ENCODE measurements at places on chromosomes 5 and 9. TPM values are rescaled to one million over a fixed set of nuclear protein-coding genes. Genes with fewer than 3 reads are reported as not detected.

The JADE2 gene
- total RNA-seq = 247 TPM

The PCDHGA8 gene
- total RNA-seq = 1.3 TPM

The WDR31 gene
- total RNA-seq = 0.62 TPM

The HAPLN1 gene
- not detected for total RNA-seq

The CKMT2 gene
- not detected for total RNA-seq

The IRX4 gene
- total RNA-seq = not detected

The FBN2 gene
- not detected for total RNA-seq

The PLAC8L1 gene
- 0.51 TPM for total RNA-seq

The CATSPER3 gene
- total RNA-seq = 2.7 TPM

The FOXD4L6 gene
- not detected for total RNA-seq

The CDKN2B gene
- total RNA-seq = 1.3 TPM

The CDH9 gene
- total RNA-seq = not detected

The FAM151B gene
- 1.1 TPM for total RNA-seq

The TAF11L5 gene
- total RNA-seq = not detected

The AJM1 gene
- 2.9 TPM for total RNA-seq

The HMMR gene
- 1.4 TPM for total RNA-seq

The LSM11 gene
- total RNA-seq = 4.3 TPM

The CFAP157 gene
- not detected for total RNA-seq

The PLCXD3 gene
- not detected for total RNA-seq

The ENHO gene
- not detected for total RNA-seq

The AGGF1 gene
- 25.6 TPM for total RNA-seq

The OTP gene
- total RNA-seq = not detected

The LPAR1 gene
- total RNA-seq = not detected

The HMGXB3 gene
- total RNA-seq = 40.7 TPM

The F12 gene
- not detected for total RNA-seq

The ZNF608 gene
- total RNA-seq = 17.4 TPM

The ACO1 gene
- 9.1 TPM for total RNA-seq

The TEX48 gene
- not detected for total RNA-seq

The PCDH12 gene
- not detected for total RNA-seq

The SLC46A2 gene
- total RNA-seq = not detected
